ENCODE measurements at places on chromosomes 11 and 22.

GRCh38 chr22:47065756-47066615 is 303.5 kb downstream of the TBC1D22A start:
- H3K36me3 ChIP-seq: no peaks in the 10 kb centered on the region
- H3K27me3 ChIP-seq: no peaks in the 10 kb centered on the region
- H3K4me1 ChIP-seq: no peaks in the 10 kb centered on the region
- no peak overlapping the region for H3K4me3 ChIP-seq
- peak; percentile 60 for DNase-seq

DNA sequence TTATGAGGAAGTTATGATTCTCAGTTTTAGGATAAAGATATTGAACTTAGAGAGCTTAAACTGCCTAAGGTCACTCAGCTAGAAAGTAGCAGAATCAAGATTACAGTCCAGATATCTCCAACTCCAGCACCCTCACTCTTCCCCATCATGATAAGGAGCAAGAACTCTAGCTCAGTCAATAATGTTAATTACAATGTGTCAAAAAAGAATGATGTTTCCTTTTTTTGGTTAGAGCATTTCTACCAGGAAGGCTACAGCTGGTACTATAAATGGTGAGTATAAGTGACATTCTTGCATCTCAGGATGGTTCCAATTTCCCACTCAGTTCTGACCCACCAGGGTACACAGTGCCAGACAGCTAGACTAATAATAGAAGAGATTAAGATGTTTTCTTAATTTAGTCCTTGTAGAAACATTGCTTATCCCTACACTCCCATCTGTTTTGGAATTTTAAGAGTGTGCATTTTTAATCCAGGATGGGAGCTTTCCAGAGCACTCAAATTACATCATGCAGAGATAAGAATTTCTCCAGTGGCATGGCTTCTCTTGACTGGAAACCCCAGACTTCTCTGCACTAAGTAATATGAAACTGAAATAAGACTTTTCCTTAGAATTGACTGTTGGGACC is 21.6 kb upstream of the BBOX1 start:
- no peak overlapping the region for H3K4me3 ChIP-seq
- H3K4me1 ChIP-seq: peaks cover 2% of the 10 kb centered on the region
- H3K27ac ChIP-seq: no peak overlapping the region
- no peaks in the 10 kb centered on the region for H3K36me3 ChIP-seq

GRCh38 chr11:105611572-105612441 is 1.9 kb downstream of the GRIA4 start:
- DNase-seq: no peak
- H3K36me3 ChIP-seq: no peaks in the 10 kb centered on the region
- H3K4me1 ChIP-seq: peaks cover 14% of the 10 kb centered on the region
- H3K4me3 ChIP-seq: no peak overlapping the region
- H3K27me3 ChIP-seq: peaks cover 27% of the 10 kb centered on the region
- H3K27ac ChIP-seq: no peak overlapping the region

GRCh38 chr11:118908901-118909618 is 16.7 kb downstream of the BCL9L start:
- DNase-seq: peak; percentile 86
- peaks cover 66% of the 10 kb centered on the region for H3K4me1 ChIP-seq
- H3K27ac ChIP-seq: peak overlapping the region; percentile 98
- peaks cover 17% of the 10 kb centered on the region for H3K36me3 ChIP-seq
- no peaks in the 10 kb centered on the region for H3K27me3 ChIP-seq
- H3K4me3 ChIP-seq: peak overlapping the region; percentile 48

- H3K4me1 ChIP-seq: peaks cover 5% of the 10 kb centered on the region
- H3K36me3 ChIP-seq: no peaks in the 10 kb centered on the region
- no peaks in the 10 kb centered on the region for H3K27me3 ChIP-seq
- no peak overlapping the region for H3K4me3 ChIP-seq
- DNase-seq: no peak
- H3K27ac ChIP-seq: no peak overlapping the region
Measured at GRCh38 chr11:86369668-86370067, 5.0 kb upstream of the CCDC81 start.

DNA sequence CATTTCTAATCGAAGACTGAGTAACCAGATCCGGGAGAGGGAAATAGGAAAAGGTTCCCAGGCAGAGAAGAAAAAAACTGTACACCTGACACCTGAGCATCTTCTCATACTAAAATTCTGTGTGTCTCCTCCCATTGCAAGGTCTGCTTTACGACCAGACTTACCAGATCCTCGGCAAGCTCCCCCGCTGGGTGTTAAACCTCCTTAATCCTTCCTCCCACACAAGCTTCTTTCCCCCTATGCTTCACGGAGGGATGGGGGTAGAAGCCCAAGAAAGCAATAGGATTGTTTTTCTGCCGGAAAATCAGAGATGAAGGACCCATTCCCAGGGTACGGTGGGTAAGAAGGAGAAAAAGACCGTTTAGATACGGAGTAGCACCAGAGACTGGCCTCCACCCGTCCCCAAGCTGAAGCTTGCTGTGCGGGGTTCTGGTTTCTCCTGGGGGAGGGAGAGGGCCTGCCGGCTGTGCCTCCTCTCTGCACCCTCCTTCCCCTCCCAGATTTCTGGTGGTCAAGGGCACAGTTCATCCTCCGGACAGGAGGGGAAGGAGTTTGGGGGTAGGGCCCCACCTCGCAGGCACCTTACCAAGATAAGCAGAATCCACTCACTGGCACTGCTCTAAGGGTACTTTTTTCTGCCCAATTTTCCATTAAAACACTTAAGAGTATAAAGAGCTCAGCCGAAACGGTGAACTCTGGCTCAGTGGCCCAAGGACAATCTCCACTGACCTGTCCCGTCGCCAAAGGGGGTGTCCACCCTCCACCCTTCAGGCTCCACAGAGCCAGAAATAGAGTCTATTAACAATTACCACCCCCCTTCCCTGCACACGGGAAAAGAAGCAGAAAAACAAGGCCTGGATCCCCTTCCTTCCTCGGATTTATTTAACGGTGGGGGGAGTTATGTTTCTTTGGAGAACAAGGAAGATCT is 1.2 kb downstream of the TOB2 start:
- H3K27ac ChIP-seq: peak overlapping the region; percentile 97
- H3K36me3 ChIP-seq: peaks cover 6% of the 10 kb centered on the region
- peak overlapping the region; percentile 96 for H3K4me3 ChIP-seq
- peaks cover 11% of the 10 kb centered on the region for H3K4me1 ChIP-seq
- no peaks in the 10 kb centered on the region for H3K27me3 ChIP-seq

DNA sequence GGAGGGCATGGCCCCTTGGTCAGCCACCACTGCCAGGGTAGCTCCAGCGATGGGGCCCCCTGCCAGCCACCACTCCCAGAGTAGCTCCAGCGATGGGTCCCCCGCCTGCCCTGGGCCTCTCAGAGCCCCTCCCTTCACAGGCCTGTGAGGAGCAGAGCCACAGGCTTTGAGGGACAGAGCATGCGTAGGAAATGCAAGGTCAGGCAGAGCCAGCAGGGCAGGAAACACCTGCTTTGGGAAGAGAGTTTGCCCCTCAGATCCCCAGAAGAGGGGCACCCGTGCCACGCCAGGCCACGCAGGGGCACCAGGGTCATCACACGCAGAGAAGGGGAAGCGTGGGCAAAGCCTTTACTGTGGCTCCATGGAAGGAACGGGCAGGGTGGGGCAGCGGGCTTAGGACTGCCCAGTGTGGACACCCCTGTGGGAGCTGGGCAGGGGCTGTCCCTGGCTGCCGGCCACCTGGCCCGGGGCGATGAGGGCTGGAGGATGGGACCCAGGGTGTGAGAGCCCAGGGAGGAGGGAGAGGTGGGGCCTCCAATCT is 477.8 kb downstream of the BRD1 start:
- H3K27me3 ChIP-seq: no peaks in the 10 kb centered on the region
- no peaks in the 10 kb centered on the region for H3K36me3 ChIP-seq
- DNase-seq: no peak
- no peak overlapping the region for H3K4me3 ChIP-seq

- DNase-seq: no peak
- no peaks in the 10 kb centered on the region for H3K27me3 ChIP-seq
- H3K4me3 ChIP-seq: no peak overlapping the region
- H3K36me3 ChIP-seq: no peaks in the 10 kb centered on the region
- no peaks in the 10 kb centered on the region for H3K4me1 ChIP-seq
Measured at GRCh38 chr11:31960126-31960525, 130.7 kb upstream of the RCN1 start.

DNA sequence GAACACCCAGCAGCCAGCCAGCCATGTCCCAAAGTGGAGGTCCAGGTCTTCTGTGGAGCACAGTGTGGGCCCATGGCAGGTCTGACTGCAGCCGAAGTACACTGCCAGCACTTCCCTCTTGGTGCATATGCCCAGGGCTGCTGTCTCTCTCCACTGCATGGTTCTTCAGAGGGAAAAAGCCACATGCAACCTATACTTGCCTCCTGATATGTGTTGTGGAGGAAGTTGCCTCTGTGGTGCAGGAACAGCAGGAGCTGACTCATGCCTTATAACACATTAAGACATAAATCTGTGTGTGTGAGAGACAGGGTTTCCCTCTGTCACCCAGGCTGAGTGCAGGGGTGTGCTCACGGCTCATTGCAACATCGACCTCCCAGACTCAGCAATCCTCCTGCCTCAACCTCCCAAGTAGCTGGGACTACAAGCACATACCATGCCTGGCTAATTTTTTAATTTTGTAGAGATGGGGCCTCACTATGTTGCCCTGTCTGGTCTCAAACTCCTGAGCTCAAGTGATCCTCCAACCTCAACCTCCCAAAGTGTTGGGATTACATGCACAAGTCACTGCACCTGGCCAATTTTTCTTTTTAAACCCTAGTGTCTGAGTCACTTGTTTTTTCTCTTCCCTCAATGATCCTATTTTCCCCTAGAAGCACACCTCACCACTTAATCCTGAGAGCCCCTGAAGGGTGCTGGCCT is 98.8 kb downstream of the MPPED2 start:
- no peak overlapping the region for H3K27ac ChIP-seq
- H3K36me3 ChIP-seq: no peaks in the 10 kb centered on the region
- no peak for DNase-seq
- no peaks in the 10 kb centered on the region for H3K27me3 ChIP-seq

DNA sequence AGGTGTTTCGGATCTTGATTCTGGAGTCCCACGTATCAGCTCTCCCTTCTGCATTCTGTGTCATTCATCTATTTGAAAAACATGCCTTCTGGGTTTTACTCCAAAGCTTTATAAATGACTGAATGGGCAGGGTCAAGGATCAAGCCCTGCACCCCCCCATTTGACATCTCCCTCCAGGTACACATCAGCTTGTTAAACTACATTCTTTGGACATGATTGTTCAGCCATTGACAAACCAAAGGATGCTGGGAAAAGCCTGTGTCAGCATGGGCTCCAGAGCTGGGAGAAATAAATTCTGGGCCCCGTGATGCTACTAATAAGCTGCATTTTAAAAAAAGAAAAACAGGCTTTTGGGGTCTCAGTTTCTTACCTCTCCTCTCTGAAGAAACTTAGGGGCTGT is 103.7 kb downstream of the DSCAML1 start:
- no peak overlapping the region for H3K4me3 ChIP-seq
- DNase-seq: no peak
- H3K36me3 ChIP-seq: no peaks in the 10 kb centered on the region

GRCh38 chr22:27642104-27642800 is 159.3 kb downstream of the MN1 start:
- H3K4me1 ChIP-seq: peaks cover 2% of the 10 kb centered on the region
- no peak overlapping the region for H3K27ac ChIP-seq
- DNase-seq: no peak
- no peaks in the 10 kb centered on the region for H3K36me3 ChIP-seq

- no peaks in the 10 kb centered on the region for H3K27me3 ChIP-seq
- no peak overlapping the region for H3K27ac ChIP-seq
- H3K4me1 ChIP-seq: no peaks in the 10 kb centered on the region
- no peak for DNase-seq
Measured at GRCh38 chr22:40121461-40121860, 56.3 kb upstream of the TNRC6B start.

- no peak overlapping the region for H3K27ac ChIP-seq
- H3K27me3 ChIP-seq: no peaks in the 10 kb centered on the region
- H3K4me1 ChIP-seq: peaks cover 32% of the 10 kb centered on the region
- no peak for DNase-seq
Measured at GRCh38 chr11:117220568-117220967, 11.3 kb downstream of the PCSK7 start.

- H3K36me3 ChIP-seq: no peaks in the 10 kb centered on the region
- no peak overlapping the region for H3K4me3 ChIP-seq
- H3K4me1 ChIP-seq: no peaks in the 10 kb centered on the region
- no peak overlapping the region for H3K27ac ChIP-seq
- H3K27me3 ChIP-seq: peaks cover 24% of the 10 kb centered on the region
Measured at GRCh38 chr11:111302298-111302697, 4.0 kb downstream of the POU2AF3 start.

DNA sequence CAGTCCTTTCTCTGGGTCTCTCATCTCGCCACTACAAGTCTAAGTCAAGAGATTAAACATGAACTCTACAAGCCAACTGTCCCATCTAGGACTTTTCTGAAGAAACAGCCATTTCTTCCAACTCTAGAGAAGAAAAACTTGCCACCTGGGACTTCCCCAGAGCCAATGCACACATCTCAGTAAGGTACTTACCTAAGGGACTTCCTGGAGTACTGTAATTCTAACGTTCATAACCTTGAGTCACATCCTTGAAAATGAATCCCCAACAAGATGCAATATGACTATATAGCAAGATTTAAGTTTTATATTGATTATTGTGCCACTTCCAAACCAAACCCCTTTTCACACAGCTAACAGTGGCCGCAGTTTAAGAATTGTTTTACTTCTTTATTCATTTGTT is 11.9 kb upstream of the ISX start:
- H3K36me3 ChIP-seq: no peaks in the 10 kb centered on the region
- no peaks in the 10 kb centered on the region for H3K27me3 ChIP-seq
- DNase-seq: no peak
- no peak overlapping the region for H3K27ac ChIP-seq
- no peak overlapping the region for H3K4me3 ChIP-seq

GRCh38 chr11:32428665-32429303 is 6.6 kb downstream of the WT1 start:
- no peak overlapping the region for H3K27ac ChIP-seq
- DNase-seq: no peak
- H3K4me1 ChIP-seq: no peaks in the 10 kb centered on the region
- H3K4me3 ChIP-seq: no peak overlapping the region

DNA sequence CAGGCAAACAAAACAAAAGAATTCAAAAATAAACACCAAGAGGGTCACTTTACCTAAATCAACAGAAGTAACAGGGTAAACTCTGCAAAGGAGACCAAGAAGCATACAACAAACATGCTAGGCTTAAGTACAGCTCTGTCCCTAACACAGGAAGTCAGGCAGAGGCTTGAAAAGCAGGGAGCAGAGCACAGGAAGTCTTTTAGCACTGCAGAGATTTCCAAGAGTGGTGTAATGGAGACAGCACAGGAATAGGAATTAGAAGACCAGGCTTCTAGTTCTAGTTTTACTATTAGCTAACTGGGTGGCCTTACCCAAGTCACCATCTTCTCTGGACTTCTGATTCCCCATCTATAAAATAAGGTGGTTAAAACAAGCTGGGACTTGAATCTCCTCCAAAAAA is 1.9 kb downstream of the RBFOX2 start:
- H3K36me3 ChIP-seq: peaks cover 8% of the 10 kb centered on the region
- H3K27ac ChIP-seq: peak overlapping the region; percentile 15
- H3K4me1 ChIP-seq: peaks cover 20% of the 10 kb centered on the region

- H3K36me3 ChIP-seq: no peaks in the 10 kb centered on the region
- H3K4me3 ChIP-seq: no peak overlapping the region
- no peak overlapping the region for H3K27ac ChIP-seq
- DNase-seq: no peak
Measured at GRCh38 chr11:115665958-115666357, 161.7 kb upstream of the CADM1 start.

- DNase-seq: peak; percentile 35
- no peaks in the 10 kb centered on the region for H3K27me3 ChIP-seq
Measured at GRCh38 chr11:36453678-36454077, 56.4 kb downstream of the TRAF6 start.

- no peak overlapping the region for H3K4me3 ChIP-seq
- H3K4me1 ChIP-seq: peaks cover 6% of the 10 kb centered on the region
- H3K27me3 ChIP-seq: no peaks in the 10 kb centered on the region
- peak; percentile 41 for DNase-seq
- H3K36me3 ChIP-seq: no peaks in the 10 kb centered on the region
- no peak overlapping the region for H3K27ac ChIP-seq
Measured at GRCh38 chr11:23112987-23113886, 253.0 kb upstream of the CCDC179 start.
